ENCODE measurements at places on chromosomes 5 and 9. TPM values are rescaled to one million over a fixed set of nuclear protein-coding genes. Genes with fewer than 3 reads are reported as not detected.

The PRRT1B gene
- total RNA-seq, result not detected

- no peak for DNase-seq
These were observed 22.0 kb upstream of the GNAQ start for GRCh38 chr9:78053627-78054026.

- DNase-seq, result no peak
These were observed 136.6 kb downstream of the SEC61B start for GRCh38 chr9:99358668-99359067.

- DNase-seq, result no peak
These were observed 737.9 kb upstream of the ZNF608 start for GRCh38 chr5:125484272-125484741.

GRCh38 chr9:111008158-111009075 is 29.9 kb downstream of the LPAR1 start:
- DNase-seq, result no peak

GRCh38 chr9:124350494-124351263 is 64.6 kb downstream of the PSMB7 start:
- peak; percentile 71 for DNase-seq

DNA sequence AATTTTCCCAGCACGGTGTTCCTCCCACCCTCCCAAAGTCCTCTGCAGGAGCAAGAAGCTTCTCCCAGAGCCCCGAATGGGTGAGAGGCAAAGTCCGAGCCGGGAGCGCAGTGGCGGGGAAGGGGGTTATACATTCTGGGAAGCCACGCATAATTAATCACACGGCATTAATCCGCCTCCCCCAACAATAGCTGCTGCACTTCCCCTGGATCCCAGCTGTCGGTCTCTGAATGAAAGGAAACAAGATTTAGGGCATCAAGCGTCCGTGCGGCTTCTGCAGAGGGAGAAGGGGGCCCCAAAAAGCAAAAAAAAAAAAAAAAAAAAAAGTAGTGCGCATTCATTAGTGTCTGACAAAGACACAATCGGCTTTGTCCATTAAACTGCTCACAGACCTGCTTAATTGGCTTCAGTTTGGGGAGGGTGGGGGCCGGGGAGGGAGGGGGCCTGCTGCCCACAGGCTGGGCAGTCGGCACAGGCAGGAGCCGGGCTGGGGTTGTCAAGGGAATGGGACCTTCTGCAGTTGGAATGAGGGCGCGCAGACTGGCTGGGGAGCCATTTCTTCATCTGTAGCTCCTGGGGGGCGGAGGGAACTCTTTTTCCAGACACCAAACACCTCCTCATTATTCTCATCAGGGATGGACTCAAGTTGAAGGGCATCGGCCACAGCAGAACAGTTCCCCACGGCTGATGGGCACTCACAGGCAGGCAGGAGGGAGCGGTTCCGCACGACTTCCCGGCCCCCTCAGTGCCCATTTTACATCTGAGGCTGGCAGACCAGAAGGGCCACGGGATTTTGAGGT is 3.4 kb downstream of the NOTCH1 start:
- no peak for DNase-seq

GRCh38 chr5:61371474-61371873 is 39.4 kb downstream of the ZSWIM6 start:
- DNase-seq, result no peak
